ENCODE measurements at places on chromosomes 5 and 9.

GRCh38 chr9:124739360-124739759 is 31.8 kb downstream of the NR6A1 start:
- DNase-seq: no peak

DNA sequence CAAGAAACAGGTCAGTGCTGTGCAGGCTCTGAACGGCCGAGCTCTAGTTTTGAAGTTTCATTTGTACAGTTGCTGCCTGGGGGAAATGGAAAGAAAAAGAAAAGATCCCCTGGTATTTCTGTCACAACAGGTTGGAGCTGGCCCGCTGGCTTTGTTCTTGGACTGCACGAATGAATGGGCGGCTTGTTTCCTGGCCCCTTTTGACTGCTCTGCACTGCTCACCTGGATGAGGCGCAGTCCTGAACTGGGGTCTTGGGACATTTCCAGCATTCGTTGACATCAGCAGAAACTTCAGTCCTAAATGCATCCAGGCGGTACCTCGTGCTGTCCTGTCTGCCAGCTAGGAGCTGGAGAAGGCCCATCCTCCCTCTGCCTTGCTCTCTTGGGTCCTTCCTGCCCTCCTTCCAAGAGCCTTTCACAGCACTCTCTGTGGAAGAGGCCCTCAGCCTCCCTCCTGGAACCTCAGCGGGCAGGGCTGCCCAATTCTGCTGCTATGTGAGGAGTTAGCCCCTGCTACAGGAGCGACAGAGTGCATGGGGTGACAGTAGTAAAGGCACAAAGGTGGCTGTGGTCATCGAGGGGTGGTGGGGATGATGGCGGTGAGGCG is 189.2 kb downstream of the FSTL4 start:
- no peak for DNase-seq

GRCh38 chr5:94575196-94575595 is 43.2 kb downstream of the KIAA0825 start:
- DNase-seq: no peak

GRCh38 chr5:91777671-91778070 is 394.6 kb upstream of the ARRDC3 start:
- DNase-seq: no peak

DNA sequence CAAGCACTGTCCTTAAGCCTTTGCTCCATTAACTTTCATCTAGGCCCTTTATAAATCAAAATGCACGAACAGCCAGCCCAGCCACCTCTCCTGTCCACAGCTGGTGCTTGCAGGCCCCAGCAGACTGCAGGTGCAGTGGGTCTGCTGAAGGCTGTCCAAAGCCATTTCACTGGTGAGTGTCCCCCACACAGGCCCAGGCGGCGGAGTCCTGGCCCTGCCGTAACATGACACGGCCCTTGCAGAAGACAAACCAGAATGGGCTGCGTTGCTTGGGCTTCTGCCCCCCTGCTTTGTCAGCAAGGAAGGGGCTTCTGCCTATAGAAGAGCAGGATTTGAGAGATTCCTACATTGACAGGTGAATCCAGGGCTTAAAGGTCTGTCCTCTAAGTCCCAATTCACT is 188.6 kb downstream of the NR3C1 start:
- DNase-seq: no peak

GRCh38 chr9:27117489-27118135 is 8.6 kb downstream of the TEK start:
- DNase-seq: peak; percentile 19

DNA sequence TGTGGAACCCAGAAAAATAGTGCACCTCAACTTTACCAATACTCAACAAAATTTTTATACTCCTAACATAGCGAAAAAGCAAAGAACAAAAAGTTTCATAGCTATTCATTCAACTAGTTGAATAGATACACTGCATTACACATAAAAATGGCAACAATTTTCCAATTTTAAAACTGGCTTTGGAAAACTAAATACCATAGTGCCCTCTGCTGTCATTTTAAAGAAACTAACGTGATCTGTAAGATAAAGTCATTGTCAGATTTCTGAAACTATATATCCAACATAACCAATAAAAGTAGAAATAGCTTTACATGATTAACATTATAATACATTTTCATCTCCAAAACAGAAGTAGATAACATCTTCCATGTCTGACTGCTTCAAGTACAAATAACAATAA is 31.6 kb downstream of the DTWD2 start:
- DNase-seq: peak; percentile 51

DNA sequence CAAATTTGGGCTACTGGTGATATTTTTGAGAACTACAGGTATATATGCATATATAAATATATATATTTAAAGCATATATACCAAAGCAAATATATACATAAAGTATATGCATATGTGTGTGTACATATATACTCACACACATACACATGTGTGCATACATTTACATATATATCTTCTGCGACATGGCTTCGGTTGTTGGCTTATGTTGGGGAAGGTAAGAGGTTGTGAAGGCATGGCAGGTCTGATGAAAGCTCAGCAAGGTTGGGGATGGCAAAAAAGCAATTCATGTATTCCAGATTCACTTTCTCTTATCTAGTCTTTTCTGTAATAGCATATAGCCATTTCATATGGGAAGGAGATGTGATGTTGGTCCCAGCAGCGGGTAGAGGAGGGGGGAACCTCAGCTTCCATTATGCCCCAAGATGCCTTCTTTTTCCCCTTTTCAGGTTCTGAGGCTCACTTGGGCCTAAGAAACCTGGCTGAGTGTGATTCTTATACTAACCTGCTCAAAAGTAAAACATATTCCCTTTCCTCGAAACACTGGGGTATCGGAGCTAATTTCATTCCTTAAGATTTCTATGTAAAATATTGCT is 201.7 kb downstream of the MEF2C start:
- no peak for DNase-seq

- DNase-seq: no peak
These were observed 275.2 kb downstream of the SMARCA2 start for GRCh38 chr9:2290382-2290781.

DNA sequence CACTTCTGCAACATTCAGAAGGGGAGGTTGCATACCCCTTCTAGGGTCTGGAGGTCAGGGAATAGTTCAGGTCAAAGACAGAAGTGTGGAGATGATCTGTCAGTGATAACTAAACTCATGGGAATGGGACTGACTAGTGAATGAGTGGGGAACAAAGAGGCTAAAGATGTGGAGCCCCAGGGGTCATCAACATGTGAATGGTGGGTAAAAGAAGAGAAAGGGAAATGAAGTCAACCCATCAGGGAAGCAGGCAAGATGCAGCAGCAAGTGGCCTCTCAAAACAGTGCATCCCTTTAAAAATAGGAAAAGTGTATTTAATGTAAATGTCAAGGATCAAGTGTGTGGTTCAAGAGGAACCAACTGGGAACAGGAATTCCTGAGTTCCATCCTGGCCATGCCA is 69.9 kb downstream of the PLPPR1 start:
- DNase-seq: no peak

DNA sequence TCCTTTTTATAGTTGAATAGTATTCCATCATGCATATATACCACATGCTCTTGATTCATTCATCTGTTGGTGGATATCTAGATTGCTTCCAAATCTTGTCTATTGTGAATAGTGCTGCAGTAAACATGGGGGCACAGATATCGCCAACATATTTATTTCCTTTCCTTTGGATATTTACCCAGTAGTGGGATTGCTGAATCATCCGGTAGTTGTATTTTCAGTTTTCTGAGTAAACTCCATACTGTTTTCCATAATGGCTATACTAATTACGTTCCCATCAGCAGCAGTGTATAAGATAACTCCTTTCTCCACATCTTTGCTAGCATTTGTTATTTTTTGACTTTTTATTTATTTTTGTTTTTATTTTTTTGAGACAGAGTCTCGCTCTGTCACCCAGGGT is 3.3 kb downstream of the SNX2 start:
- no peak for DNase-seq

GRCh38 chr5:145245354-145245753 is 589.8 kb downstream of the PRELID2 start:
- DNase-seq: peak; percentile 62

DNA sequence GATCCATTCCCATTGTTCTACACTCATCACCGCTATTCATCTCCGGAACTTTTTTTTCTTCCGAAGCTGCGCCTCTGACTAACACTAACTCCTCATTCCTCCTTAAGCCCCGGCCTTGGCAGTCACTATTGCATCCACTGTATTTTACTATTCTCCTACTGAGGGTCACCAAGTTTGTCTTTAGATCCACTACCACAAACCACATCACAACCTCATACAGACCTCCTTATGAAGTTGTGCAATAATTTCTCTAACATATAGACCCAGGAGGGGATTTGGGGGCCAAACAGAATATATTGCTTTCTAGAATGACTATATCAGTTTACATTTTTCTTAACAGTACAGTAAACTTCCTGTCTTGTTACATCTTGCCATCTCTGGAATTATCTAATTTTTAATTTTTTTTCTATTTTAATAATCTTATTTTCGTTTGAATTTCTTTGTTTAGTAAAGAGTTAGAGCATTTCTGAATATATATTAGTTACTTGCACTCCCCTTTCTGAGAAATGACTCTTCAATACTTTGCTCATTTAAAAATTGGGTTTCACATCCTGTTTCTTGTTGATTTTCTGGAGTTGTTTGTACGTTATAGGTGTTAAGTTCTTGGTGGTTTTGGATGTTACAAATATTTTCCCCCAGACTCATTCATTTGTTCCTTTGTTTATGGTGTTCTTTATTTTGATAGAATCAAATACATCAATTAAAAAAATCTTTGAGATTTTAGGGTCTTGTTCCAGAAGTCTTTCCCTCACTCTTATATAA is 37.1 kb downstream of the DMRT2 start:
- DNase-seq: no peak

- DNase-seq: no peak
These were observed 1.6 kb downstream of the CENPP start for GRCh38 chr9:92327283-92327850.

DNA sequence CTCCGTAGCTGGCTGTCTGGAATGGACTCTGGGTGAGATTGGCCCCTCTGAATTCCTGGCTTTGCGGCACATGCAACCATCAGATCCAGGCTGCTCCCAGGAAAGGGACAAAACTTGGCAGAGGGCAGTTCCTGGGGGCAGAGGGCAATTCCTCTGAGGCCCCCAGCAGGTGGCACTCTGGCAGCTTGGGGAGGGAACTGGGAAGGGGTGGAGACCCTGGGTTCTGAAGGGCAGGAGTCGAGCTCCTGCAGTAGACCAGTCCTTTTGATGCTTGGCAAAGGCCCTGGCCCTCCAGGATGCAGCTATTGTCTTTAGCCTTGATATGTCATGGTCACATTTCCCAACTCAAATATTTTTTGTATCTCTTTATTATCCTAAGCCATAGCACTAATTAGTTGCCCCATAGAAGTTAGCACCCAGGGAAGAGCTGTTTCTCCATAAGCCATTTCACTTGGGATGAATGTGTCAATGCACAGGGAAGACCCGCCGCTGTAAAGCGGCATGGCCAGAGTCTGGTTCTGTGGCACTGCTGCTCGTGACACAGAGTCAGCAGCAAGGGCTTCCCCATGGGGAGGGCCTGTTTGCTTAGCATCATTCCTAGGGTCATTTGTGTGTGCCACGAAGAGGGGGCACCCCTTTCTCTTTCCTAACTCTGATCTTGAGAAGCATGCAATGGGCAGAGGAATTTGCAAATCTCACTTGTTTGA is 51.2 kb upstream of the CDK20 start:
- DNase-seq: no peak

DNA sequence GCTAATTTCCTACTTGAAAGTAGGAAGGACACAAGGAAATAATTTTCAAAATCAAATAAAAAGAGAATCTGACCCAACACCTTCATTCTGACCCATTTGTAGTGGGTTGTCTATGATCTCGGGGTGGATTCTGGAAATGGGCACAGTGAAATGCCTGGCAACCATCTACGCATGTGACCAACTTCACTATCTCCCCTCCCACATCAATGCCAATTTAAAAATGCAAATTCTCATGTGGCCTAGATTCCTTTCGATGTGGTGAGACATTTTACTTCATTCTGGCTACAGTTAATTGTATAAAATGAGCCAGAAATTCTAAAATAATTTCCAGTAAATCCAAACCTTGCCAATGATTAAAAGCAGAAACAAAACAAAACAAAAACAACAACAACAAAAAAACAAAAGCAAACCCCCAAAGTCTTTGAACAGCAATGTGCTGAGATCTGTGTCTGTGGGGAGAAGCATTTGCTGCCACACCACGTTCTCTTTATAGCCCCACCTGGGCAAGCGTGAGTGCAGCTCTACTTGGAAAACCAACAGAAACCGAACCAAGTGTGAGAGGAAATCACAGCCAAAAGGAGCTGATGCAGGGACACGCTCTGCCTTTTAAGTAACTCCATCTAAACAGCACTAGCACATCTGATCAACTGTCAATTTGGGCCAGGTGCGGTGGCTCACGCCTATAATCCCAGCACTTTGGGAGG is 59.0 kb downstream of the USP20 start:
- no peak for DNase-seq

DNA sequence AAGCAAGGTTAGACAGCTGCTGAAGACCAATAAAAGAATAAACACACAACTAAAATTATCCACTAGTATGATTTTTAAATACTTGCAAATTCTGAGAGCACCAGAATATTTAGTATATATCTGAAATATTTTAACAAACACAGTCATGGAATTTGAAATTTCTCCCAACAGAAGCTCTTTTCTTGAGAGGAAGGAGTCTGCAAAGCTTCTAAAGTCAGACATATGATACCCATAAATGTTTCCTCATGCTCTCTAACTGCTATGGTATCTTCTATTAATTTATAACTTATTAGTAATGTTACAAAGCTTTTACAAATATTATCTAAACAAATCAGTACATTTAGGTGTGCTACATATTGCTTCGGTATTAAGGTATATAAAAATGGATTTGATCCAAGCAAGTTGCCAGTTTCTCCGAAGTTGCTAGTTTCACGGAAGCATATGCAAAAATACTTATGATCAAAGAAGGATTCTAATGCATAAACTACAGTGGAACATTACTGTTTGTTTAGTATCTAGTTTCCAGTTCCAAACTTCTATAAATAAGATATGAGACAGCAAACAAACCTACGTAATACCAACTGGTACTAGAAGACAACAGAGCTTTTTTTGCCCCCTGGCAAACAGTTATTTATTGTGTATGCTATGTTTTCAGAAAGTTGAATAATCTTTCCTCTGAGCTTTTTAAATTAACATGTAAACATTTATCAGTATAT is 22.0 kb downstream of the FNIP1 start:
- no peak for DNase-seq

- no peak for DNase-seq
These were observed 26.5 kb upstream of the C5orf47 start for GRCh38 chr5:173962436-173962972.

- no peak for DNase-seq
These were observed 1072.4 kb upstream of the CDH9 start for GRCh38 chr5:28110781-28111180.

GRCh38 chr9:9912459-9912858 is 700.3 kb downstream of the PTPRD start:
- peak; percentile 1 for DNase-seq

Data from choroid plexus epithelial cell (primary cell).